ENCODE measurements at places on chromosomes 16 and 17.

- no peak for DNase-seq
Observed at GRCh38 chr16:4026854-4027253, 89.4 kb downstream of the ADCY9 start.

DNA sequence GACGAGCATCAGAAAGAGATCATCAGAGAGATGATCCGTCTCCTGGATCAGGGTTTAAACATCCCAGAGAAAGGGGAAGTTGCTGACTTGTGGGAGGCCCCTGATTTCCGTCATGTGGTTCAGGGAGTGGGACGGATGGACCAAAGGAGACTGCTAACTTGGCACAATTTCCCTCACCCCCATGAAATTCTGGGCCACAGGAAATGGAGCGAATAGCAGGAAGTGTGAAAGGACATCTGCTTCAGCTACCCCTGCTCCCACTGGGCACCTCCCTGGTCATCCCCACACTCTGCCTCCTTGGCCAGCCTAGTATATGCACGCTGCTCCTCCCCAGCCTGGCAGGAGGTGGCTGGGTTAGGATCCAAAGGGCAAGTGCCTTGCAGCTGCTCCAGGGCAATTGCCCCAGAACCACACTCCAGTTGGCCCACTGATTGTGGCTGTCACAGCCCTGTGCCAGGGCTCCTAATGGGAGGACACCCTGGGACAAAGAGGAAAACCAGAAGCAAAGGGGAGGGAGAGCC lies 1.3 kb downstream of the ARRB2 start:
- no peak for DNase-seq

GRCh38 chr17:45022655-45023339 lies 28.6 kb downstream of the DCAKD start:
- no peak for DNase-seq

- DNase-seq = no peak
Observed at GRCh38 chr17:41520821-41521521, 2.3 kb upstream of the KRT15 start.

DNA sequence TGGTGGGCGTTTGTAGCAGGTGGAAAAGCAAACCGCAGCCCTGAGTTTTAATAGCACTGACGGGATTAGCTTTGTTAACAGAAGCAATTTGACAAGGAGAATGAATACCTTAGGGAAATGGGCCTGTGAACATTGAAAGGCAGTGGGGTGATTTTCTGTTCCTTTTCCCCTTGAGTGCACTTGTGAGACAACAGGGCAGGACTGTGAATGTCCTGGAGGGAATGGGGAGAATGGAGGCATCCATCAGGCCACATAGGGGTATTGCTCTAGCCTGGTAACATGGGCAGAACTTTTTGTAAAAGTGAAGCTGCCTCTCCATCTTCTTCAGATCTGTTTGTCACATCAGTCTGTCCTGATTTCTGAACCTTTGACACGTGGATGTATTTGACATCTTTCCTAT lies 26.2 kb downstream of the USP43 start:
- DNase-seq = no peak

GRCh38 chr17:2289878-2290478 lies 13.6 kb downstream of the SMG6 start:
- DNase-seq = no peak

GRCh38 chr16:76970087-76970744 lies 220.8 kb upstream of the MON1B start:
- DNase-seq = no peak

- no peak for DNase-seq
Observed at GRCh38 chr16:10242916-10243315, 60.7 kb upstream of the GRIN2A start.

- DNase-seq = no peak
Observed at GRCh38 chr16:56352351-56353053, 72.8 kb downstream of the AMFR start.

- no peak for DNase-seq
Observed at GRCh38 chr17:14777291-14777690, 476.4 kb downstream of the HS3ST3B1 start.

GRCh38 chr17:1628856-1629503 lies 346 bp upstream of the SLC43A2 start:
- peak; percentile 91 for DNase-seq

DNA sequence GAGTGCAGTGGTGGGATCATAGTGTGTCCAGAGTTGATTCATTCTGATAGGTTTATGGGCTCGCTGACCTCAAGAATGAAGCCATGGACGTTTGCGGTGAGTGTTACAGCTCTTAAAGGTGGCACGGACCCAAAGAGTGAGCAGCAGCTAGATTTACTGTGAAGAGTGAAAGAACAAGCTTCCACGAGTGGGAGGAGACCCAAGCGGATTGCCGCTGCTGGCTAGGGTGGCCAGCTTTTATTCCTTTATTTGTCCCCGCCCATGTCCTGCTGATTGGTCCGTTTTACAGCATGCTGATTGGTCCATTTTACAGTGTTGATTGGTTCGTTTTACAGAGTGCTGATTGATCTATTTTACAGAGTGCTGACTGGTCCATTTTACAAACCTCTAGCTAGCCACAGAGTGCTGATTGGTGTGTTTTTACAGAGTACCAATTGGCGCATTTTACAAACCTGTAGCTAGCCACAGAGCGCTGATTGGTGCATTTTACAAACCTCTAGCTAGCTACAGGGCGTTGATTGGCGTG lies 17.5 kb downstream of the CACNG4 start:
- DNase-seq = no peak

DNA sequence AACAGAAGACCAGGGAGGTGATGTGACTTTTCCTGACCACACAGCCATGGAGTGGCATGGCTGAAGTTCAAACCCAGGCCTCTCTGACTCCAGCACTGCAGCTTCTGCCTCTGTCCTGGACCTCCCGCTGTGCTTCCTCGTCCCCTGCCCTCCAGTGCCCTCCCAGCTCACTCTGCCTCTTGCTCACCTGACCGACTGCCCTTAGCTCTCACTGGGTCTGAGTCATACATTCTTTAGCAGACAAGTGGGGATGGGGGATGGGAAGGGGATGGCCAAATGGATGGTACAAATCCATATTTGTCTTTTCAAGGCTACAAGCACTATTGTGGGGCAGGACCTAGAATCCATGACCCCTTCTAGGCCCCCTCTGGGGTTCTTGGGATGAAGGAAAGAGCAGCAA lies 33.0 kb downstream of the PITPNM3 start:
- DNase-seq = no peak

DNA sequence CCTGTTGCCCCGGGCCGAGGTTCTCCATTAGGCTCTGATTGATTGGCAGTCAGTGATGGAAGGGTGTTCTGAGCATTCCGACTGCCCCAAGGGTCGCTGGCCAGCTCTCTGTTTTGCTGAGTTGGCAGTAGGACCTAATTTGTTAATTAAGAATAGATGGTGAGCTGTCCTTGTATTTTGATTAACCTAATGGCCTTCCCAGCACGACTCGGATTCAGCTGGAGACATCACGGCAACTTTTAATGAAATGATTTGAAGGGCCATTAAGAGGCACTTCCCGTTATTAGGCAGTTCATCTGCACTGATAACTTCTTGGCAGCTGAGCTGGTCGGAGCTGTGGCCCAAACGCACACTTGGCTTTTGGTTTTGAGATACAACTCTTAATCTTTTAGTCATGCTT lies 74.2 kb downstream of the HAPSTR1 start:
- DNase-seq = no peak

DNA sequence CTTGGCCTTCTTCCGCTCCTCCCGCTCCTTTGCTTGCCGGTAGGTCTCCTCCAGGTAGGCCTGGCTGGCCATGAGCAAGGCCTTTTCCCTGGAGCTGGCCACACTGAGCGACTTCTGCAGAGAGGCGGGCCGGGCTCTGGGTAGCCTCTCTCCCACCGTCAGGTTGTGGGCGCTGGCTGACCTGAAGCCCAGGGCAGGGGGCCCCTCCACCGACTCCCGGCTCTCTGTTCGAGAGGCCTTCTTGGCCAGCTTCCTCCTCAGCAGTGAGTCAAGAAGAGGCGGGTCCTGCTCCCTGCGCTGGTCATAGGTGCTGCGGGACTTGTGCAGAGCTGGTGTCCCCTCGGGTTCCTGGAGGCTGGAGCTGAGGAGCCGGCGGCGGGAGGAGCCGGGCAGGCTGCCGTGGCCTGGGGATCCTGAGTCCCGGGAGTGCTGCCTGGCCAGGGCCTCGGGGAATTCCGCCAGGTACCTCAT lies 12.8 kb downstream of the GPR179 start:
- DNase-seq = no peak

DNA sequence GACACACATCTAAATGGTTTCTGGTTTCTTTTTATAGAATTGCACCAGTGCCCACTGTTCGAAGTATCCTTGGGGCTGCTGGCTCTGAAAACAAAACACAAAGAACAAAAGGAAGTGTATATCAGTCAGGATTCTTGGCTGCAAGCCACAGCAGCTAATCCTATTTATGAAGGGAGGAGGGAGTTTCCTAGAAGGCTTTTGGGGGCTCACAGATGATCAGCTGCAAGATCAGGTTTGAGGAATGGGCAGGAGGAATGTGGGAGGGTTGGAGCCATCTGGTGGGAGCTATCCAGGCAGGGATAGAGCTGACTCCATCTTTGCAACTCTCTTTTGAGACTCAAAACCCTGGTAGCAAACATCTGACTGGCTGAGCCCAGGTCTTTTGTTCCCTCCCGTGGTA lies 118.3 kb upstream of the EEF2KMT start:
- DNase-seq = no peak

DNA sequence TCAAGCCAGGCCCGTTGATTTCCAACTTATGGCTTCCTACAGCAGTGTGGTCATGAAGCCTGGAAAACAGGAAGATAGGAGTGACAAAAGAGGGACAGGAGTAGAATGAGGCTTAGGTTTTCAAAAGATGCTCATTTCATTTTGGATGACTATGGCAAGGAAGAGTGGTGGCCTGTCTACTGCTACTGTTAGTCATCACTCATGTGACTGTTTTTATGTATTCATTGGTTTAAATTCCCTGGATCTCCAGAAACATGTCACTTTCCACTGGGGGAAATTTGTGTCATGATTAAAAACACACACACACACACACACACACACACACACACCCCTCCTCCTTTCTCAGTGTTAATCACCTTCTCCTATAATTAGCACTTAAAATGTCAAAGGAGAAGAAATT lies 1.1 kb upstream of the CYLD start:
- DNase-seq = no peak

DNA sequence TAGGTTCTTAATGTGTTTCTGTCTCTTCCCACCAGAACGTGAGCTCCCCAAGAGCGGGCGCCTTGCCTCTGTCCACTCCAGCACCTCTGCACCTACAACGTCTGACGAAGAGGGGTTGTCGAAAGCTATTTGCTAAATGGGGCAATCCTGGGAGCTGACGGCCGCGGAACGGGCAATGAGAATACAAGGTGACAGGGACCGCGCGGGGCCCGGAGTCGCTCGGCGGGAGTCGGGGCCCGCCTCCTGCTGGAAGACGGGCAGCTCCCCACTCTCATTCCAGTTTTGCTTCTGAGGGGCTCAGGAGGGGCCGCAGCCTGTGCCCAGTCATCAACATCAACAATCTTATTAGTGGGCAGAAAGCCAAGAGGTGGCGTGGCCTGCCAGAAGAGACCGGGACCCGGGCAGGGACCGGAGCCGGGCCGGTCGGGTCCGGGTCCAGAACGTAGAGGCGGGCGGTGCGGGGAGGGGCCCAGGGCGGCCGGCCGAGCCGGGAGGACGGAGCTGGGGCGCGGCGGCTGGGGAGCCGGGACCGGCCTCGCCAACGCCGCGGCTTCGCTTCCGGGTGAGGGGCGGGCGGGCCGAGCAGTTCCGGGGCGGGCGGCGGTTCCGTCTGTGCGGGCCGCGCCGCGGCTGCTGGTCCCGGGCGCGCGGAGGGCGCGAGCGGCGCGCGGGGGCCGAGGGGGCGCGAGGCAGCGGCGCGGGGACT lies at the start of gene MOSMO:
MOSMO (plus strand) TSS at position 603 of the 706 bp plus-strand sequence. CDS start 191 bp downstream, outside the sequence.
- peak; percentile 77 for DNase-seq

DNA sequence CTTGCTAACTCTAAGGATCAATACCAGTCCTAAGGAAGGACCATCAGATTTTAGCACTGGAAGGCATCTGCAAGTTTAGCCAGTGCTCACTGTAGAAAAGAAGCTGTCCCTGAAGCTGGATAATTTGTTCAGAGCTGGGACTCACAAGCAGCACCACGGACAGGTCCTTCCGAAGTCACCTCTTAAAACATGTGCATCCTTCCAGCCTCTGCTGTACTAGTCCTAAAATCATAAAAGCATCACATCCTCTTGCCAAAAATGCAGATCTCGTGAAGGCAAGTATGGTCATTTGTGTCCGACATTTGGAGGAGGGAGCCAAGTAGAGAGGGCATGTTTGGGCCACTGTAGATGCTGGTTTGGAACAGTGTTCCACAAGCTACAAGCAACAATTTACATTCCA lies 506.9 kb downstream of the RBFOX1 start:
- no peak for DNase-seq

- no peak for DNase-seq
Observed at GRCh38 chr17:64459284-64459747, 10.4 kb downstream of the MILR1 start.

- DNase-seq = no peak
Observed at GRCh38 chr17:41478237-41478636, 2.7 kb downstream of the KRT35 start.

GRCh38 chr16:78639775-78640174 lies 540.3 kb downstream of the WWOX start:
- no peak for DNase-seq

GRCh38 chr16:10180771-10181163 lies 1.5 kb downstream of the GRIN2A start:
- DNase-seq = peak; percentile 68

GRCh38 chr16:86665319-86665675 lies 86.9 kb downstream of the FOXL1 start:
- DNase-seq = no peak

DNA sequence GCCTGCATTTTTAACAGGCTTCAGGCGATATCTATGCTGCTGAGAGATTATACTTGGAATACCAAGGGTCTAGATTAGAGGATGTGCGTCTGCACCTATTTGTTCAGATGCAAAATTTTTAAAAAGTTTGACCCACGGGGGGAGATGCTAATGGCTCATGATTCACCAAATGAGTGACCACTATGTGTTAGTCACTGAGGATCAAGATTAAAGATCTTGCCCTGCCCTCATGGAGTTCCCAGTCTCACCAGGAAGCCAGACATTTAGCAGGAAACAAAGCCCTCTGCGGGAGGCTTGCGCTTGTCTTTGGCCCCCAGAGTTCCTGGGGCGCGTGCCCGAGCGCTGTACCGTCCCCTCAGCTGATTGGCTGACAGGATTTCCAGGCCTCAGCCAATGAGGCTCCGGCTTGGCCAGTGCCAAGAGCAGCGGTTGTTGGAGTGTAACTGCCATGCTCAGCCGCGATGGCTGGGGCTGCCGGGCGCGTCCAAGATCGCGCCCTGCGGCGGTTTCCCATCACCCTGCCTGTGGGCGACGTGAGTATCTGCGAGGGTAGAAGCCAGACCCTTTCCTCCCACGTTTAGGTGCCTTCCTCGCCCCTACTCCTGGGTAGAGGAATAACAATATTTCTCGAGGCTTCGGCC lies 4.5 kb upstream of the DDX19B start:
- no peak for DNase-seq

- no peak for DNase-seq
Observed at GRCh38 chr17:43958748-43959352, 5.1 kb upstream of the PYY start.

GRCh38 chr17:14304773-14305517 lies 4.1 kb downstream of the HS3ST3B1 start:
- no peak for DNase-seq

- DNase-seq = peak; percentile 95
Observed at GRCh38 chr16:56576585-56577299, 11.9 kb downstream of the MT4 start.

- DNase-seq = no peak
Observed at GRCh38 chr16:89159066-89159849, 12.3 kb upstream of the CDH15 start.

GRCh38 chr17:51079049-51079448 lies 41.6 kb downstream of the SPAG9 start:
- no peak for DNase-seq
